Posterior vena cava (tissue), 2 donors: ENCODE measurements at places on chromosomes 7 and 10. TPM values are rescaled to one million over a fixed set of nuclear protein-coding genes. Genes with fewer than 3 reads are reported as not detected.

DNA sequence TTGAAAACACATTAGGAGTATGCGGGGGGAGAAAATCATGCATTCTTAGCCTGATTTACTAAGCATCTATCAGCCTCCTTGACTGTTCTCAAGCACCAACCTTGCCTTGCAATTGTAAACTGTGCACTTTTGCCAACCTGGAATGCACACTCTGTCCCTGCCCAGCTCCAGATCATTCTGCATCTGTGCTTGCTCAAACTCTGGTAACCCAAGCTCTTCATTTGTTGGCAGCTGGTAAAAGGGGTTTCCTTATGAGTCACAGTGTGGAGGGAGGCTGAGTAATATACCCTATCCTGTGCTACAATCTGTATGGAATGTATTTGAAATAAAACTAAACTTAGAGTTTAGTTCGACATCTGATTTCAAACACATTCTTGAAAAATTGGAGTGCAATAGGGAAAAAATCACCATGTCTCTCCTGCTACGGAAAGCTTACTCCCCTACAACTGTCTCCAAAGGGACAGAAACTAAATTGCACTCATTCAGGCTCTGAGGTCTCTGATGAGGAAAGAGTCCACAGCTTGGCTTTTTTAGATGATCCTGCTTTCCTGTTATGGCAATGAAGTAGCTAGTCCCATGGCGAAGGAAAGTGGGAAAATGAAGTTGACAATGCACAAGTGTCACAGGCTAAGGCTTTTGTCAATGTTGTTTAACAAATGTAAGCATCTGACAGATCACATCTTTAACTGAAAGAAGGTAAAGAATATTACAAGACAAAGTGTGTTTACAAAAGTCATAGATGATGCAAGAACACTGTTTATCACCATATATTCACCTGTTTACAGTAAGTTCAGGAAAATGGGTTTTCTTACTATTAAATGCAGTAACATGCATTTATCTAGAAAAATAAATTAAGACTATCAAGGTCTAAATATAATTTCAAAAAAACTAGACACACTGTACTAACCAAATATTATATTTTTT lies 61.9 kb downstream of the TES start:
- no peak for DNase-seq

- DNase-seq = peak; percentile 89
These were observed 93.2 kb upstream of the KIF5B start for GRCh38 chr10:32149252-32149955.

DNA sequence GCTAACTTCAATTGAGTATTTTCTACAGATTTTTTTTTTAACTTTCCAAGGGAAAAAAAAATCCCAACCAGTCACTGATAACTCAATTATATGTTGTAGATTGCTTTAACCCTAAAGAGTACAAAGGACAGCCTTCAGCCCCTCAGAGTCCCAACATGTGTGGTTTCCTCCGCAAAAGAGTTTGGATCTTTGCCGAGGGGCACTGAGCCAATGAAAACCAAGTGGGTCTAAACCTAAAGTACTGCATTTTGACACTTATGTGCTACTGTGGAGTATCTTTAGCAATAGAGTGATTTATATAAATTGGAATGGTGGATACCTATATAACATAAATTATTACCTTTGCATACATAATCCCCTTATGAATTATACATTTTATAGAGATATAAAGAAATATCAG lies 91.5 kb downstream of the SEMA3D start:
- no peak for DNase-seq

DNA sequence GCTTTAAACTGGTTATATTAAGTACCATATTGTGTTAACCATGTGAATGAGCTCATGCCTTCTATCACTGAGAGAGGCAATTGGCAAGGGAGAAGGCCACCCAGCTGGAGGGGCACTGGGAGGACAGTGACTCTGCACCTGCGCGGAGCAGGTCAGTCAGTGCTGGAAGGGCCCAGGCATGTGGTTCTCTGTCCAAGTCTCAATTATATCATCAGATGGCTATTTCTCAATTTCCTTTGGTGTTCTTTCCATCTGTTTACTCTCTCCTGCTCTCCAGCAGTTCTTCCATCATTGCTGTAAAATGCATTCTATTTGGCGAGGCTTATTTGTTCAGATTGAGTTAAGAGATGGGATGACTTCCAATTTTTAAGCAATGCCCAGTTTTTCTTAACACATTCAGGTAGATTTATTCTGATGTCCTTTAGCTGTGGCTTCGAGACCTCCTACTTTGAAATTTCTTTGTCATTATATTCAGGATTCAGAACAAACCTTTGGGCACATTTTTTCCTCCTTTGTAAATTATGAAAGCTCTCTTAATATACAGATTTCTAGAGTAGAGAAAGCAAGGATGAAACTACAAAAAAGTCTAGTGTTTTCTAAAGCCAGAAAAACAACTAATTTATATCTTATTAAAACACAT lies 159.3 kb downstream of the BMPER start:
- DNase-seq = no peak

DNA sequence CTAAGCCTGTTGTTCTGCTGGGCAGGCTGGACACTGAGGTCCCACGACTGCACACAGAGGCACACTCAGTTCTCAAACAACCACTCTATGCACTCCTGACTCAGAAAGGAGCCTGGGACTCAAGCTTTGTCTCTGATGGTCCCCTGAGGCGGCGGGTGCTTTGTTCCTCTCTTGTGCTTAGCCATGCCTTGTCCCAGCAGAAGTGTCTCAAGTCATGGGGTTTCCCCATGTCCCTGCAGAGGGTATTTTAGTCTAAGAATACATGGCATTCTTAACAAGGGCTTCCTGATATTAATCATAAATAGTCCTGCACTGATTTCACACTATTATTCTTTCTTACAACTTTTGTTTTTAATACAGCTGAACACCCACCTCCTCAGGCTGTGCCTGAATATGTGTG lies 72.5 kb downstream of the CXCL12 start:
- no peak for DNase-seq

DNA sequence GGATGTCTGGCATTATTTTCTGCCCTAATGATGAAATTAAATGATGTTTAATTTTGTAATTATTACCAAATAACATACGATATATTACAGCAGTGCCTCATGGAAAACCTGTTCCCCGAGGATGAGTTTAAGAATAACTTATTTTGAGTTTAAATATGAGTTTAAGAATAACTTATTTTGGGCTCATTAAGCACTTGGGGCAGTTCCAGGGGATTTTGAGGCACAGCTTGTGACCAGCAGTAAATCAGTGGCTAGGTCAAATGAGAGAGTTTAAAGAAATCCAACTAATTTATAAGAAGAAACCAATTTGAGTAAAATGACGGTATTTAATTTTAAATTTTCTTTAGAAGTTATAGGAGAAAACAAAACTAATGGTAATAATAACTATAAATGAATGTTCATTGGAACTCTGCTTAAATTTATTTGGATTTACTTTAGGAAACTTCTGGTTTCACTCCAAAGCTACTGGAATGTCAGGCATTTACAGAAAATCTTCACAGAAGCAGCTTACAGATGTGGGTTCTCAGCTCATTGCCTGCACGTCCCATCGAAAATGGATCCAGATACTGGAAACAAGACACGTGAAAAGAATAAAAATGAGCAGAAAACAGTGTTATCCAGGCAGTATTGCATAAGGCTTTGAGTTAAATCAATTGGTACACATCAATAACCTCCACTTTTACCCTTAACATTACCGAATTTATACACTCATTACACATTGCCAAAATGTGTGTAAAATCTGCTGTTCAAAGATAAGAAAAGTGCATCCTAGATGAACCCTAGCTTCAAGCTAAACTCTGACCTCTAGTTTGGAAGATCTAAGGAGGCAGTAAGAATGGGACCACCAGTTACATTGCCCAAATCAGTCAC lies 784.5 kb upstream of the IGFBP3 start:
- no peak for DNase-seq

DNA sequence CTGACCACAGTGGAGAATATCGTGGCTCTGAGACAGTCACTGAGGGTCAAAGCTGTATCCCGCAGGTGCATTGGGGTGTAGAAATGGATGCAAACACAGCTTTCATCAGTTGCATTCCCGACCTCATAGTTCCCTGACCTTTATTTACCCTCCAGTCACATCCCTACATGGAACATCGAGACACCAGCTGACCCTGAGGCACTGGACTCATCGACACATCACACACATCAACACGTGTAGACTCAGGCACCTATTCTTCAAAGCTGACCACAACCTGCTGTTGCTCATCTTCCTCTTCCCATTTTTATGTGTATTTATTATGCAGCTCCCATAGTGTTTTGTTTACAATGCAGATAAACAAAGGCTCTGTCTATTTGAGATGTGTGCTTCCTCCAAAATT lies 396.9 kb upstream of the NRP1 start:
- DNase-seq = no peak

DNA sequence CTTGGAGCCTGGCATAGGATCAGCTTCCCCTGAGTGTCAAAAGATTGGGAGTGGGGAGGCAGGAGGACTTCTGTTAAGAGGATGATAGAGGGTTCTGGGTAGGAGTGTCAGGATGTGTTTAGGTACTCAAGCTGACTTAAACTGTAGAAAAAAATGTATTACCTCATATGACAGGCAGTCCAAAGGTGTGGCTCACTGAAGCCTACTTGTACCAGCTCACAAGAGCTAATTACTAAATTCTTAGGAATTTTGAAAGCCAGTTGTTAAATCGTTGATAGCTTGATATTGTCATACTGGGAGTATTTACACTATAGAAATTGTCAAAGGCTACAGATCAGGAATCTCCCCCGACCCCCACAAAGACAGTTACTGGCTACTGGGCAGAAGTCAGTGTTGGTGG lies 32.1 kb downstream of the FAS start:
- DNase-seq = no peak

DNA sequence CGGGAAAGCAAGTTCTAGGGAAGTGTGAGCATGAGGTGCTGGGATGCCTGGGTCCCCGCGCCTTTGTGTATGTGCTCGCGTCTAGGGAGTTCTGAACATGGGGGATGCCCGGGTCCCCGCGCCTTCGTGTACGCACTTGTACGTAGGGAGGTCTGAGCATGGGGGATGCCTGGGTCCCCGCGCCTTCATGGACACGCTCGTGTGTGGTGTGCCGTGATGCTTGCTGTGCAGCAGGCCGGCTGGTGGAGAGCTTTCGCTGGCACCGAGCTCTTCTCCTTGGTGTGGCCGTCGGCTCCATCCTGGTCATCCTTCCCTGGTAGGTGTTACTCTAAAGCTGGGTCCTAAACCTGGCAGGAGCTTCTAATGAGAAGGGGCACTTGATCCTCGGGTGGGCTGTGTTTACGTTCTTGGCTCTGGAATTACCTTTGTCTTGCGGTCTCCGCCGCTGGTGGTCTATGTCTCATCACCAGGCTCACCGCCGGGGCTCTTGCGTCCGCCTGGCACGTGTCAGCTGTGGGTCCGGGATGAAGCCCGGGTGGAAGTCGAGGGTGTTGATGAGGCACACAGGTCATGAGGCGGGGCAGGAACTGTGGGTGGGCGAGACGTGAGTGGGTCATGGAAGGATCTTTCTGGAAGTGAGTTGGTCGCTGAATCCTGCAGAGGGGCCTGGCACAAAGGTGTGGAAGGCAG lies 63.5 kb downstream of the DNAJB6 start:
- peak; percentile 81 for DNase-seq

GRCh38 chr10:129709101-129709500 lies 242.1 kb downstream of the MGMT start:
- DNase-seq = peak; percentile 68

- peak; percentile 74 for DNase-seq
These were observed 36.3 kb downstream of the CUX1 start for GRCh38 chr7:101853684-101854083.

DNA sequence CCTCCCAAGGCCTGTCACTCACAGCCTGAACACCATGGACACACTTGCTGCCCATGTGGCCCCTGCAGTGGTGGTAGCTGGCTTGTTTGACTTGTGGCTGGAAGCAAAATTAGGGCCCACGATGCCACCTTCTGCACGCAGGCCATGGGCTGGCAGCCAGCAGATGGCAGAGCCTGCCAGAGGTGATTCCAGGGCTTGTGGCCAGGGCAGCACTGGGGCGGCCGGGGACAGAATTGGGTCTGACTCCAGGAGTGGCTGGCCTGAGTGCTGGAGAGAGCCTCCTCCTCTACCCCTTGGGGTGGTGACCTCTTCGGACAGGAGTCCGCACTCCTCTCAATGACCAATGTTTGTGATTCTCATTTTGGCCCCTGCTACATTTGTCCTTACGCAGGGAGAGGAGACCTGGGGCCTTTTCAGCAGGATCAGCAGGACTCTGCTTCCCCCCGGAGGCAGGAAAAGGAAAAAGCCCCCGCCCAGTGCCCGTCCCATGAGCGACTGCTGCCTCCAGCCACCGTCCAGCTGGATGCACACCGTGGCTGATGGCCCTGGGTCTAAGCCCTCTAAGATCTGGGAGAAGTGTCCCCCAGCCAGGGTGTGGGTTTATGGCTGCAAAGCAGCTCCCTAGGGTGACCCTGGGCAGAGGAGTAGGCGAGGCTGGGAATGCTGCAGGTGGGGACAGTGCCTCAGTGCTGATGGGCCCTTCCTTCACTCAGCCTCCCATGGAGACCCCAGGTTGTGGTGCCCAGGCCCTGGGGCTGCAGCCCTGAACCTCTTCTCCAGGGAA lies 26.5 kb downstream of the DNAJB12 start:
- peak; percentile 90 for DNase-seq

GRCh38 chr10:75803816-75804552 lies 372.6 kb downstream of the LRMDA start:
- DNase-seq = peak; percentile 84

DNA sequence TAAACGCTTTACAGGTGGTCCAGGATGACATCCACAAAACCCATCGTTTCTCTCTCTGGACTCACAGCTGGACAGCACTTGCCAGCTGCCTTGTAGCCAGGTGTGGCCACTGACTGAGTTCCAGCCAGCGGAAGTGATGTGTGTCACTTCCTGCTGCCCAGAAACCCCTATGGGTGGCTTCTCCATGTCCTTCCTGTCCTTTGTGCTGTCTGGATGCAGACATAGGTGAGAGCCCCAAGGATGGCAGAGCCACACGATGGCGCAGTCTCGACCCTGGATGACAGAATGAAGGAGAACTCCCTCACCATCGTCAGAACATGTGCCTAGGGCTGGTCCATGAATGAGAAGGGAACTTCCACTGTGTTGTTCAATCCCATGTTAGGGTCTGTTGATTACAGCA lies 22.1 kb downstream of the NMT2 start:
- DNase-seq = no peak

GRCh38 chr7:29839921-29840320 lies 33.6 kb downstream of the WIPF3 start:
- no peak for DNase-seq

GRCh38 chr10:59880971-59881510 lies 25.3 kb downstream of the CCDC6 start:
- no peak for DNase-seq

- no peak for DNase-seq
These were observed 20.2 kb upstream of the AMZ1 start for GRCh38 chr7:2667843-2668242.

The CTTNBP2 gene
- total RNA-seq = 7.9 TPM

The DYNC1I1 gene
- 15.8 TPM for total RNA-seq

The INA gene
- not detected for total RNA-seq

The CYP2C9 gene
- total RNA-seq = not detected

The KAZALD1 gene
- total RNA-seq = 9.3 TPM

The PLXNA4 gene
- total RNA-seq = 61.2 TPM

The ANKRD7 gene
- 0.93 TPM for total RNA-seq

The TUBAL3 gene
- total RNA-seq = not detected

The ARPC1A gene
- total RNA-seq = 85.5 TPM
